ENCODE measurements at places on chromosomes 2 and 18.
A peak's percentile ranks its signal among the peaks of the same experiment; 100 is the strongest.

DNA sequence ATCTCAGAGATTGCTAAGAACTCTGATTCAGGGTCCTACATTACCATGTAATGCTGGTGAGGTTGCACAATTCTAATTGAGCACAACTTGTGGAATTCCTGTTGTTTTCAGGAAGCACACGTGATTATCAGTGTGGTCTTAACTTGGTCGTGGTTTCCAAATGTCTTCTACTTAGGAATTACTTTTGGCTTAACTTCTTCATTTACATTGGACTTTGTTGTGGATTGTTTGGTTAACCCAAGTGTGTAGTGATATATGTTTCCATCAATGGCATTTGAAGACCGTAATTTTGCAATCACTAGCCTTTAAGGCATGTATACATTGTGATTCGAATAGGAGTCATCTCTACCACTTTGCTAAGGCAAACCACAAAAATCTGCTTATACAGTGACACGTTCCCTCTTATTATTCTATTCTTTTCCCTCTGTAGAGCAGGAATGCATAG, 373.3 kb downstream of the IRS1 start:
- no peak for DNase-seq

DNA sequence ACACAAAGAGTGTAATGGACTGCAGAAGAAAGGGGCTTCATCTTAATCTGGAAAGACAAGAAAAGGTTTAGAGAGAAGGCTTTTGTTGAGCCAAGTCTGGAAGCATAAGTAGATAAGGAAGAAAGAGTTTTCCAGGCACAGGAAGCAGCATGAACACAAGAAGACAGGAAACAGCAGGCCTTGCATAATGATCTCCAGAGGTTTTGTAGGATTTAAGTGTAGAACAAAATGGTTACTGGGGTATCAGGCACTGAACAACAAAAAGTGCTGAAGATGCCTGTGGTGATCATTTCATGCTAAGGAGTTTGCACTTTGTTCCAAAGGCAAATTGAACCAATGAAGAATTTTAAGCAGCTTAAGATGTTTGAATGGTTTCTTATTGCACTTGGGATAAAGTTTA, 281.6 kb upstream of the TANK start:
- DNase-seq: no peak

DNA sequence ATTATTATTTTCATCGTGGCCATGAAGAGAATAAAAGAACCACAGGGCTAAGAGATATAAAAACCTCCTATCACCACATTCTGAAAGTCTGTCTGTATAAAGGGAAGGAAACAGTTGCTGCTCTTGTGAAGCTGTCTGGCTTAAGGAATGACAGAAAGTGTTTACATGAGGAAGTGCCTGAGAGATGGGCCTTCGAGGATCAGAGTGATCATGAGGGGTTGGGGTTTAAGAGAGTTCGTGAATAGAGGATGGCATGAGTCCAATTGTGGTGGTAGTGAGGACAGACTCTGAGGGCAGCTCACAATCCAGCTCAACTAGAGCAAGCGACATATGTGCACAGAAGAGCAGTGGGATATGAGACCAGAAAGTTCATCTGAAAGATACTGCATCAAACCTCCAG, 65.8 kb upstream of the PIEZO2 start:
- DNase-seq: peak; percentile 14

DNA sequence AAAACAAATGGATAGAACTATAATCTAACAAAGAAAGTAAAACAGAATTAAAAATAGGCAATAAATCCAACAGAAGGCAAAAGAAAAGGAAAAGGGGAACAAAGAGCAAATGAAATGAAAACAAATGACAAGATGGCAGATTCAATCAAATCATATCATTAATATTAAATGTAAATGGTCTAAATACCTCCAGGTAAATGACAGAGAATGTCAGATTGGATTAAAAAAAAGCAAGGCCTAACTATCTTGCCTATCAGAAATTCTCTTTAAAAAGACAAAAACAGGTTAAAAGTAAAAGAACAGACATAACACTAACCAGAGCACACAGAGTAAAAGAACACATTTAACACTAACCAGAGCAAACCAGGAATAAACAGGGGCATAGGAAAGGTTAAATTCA, 63.1 kb upstream of the TMEM247 start:
- no peak for DNase-seq

DNA sequence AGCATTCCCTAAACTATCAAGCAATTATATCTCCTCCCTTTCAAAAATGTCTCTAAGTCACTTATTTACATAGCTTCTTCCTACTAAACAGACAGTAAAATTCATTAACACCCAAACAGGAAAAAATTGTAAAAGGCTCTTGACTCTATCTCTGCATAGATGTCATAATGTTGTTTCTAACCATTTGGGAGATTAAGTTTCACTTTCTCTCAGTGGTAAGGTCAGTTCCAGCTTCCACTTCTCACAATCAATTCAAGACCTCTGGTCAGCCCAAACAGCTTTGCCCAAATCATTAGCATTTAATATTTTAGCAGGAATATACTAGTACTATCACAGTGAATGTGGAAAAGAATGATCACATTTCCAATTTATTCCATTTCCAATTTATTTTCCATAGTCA, 374.3 kb upstream of the MC4R start:
- no peak for DNase-seq

DNA sequence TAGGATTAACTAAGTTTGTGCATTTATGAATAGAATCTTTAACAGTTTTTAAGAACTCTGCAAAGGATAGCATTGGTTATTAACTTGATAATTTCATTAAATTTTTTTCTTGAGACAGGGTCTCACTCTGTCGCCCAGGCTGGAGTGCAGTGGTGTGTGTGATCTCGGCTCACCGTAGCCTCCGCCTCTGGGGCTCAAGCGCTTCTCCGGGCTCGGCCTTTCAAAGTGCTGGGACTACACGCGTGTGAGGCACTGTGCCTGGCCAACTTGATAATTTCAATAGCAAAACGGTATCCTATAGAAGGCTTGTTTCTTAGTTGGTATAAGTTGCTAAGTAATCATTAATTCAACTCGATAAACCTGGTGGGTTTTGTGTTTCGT, 38.0 kb downstream of the ADNP2 start:
- DNase-seq: no peak

- DNase-seq: no peak
Measured at GRCh38 chr2:4192119-4192518, 488.7 kb downstream of the DCDC2C start.

- no peak for DNase-seq
Measured at GRCh38 chr2:205869439-205869838, 187.1 kb downstream of the NRP2 start.

GRCh38 chr18:47978603-47979002, 48.1 kb upstream of the SMAD2 start:
- no peak for DNase-seq

DNA sequence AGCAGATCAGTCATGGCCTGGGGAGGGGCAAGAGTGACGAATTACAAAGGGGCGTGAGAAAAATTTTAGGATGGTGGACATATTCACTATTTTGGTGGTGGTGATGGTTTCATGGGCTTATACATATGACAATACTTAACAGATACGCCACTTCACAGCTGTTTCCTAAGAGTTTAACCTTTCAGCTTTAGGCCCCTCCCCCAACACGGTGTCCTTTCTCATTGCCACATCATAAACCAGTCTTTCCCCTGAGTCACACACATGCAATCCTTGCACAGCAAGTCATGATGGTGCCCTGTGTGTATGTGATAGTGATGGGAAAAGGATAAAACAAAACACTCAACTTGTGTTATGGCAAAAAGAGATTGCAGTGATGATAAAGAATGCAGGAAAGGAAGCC, 47.6 kb upstream of the IL1R1 start:
- no peak for DNase-seq

DNA sequence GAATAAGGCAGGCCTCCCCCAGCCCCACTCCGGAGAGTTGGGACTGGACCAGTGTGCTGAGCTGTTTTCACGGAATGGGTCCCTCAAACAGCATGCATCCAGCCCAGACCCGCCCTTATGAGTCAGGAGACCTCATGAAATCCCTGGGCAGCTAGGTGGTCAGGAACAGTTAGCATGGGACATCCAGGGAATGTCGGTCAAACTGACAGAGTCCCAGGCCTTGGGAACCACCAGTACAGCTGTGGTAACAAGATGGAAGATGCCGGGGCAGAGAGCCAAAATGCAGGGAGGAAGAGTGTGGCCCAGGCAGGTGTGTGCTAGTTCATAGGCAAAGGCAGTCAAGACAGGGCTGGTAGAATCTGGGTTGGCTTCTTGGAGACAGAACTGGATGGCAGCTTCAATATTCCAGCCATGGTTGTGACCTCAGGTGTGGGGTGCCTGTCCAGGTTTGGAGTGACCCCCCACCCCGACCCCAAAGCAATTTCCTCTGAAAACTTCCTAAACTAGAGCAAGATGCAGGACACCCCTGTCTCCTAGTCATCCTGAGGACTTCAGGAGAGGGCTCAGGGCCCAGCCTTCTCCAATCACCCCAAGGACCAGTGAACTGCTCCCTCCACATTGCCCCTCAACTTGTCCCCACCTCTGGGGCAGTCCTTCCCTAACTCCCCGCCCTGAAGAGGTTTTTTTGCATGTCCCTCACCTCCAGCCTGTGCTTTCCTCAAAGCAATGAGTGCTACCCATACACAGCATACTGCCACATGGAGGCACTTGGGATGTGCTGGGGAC, 46.5 kb downstream of the KCNIP3 start:
- no peak for DNase-seq

DNA sequence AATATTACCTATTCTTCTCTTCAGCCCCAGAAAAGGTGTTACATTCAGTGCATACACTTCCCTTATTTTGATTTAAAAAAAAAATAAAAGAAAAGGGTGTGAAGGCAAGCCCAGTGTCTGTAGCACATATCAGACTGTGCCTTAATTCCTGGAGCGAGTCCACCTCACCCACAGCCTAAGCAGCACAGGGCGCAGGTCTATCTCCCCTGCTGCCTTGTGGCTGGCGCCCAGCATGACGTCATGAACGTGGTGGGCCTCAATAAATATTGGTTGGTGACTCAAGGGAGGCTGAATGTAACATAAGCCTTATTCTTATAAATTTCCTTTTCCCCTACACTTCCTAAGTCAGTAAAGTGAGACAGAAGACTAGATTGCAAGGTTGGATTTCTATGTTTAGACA, 26.4 kb downstream of the ST3GAL5 start:
- no peak for DNase-seq

DNA sequence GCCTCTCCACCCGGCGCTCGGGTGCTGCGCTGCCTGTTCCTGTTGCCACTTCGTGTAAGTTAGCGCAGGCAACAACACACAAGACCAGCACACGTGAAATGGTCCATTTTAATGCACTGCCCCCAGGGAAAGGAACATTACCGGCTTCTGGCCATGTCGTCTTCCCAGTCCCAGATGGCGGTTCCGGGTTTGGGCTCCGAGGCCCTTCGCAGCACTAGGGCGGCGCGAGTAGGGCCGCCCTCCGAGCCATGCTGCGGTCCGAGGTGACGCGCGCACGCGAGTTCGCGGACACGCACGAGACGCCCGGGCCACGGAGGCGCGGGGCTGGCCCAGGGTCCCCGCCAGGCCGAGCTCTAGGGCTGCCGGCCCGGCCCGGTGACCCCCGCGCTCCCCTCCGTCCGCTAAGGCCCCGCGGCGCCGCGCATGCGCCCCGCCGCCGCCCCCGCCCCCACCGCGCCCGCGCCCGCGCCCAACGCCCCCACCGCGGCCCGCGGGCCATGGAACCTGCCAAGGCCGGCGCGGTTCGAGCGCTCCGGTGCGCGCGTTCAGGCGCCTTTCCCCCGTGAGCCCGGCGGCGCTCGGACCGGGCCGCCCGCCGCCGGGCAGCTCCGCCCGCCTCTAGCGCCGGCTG, 367 bp upstream of the ZNF236 start:
- DNase-seq: peak; percentile 43

GRCh38 chr2:107927034-107927534, 59.2 kb upstream of the SLC5A7 start:
- no peak for DNase-seq

DNA sequence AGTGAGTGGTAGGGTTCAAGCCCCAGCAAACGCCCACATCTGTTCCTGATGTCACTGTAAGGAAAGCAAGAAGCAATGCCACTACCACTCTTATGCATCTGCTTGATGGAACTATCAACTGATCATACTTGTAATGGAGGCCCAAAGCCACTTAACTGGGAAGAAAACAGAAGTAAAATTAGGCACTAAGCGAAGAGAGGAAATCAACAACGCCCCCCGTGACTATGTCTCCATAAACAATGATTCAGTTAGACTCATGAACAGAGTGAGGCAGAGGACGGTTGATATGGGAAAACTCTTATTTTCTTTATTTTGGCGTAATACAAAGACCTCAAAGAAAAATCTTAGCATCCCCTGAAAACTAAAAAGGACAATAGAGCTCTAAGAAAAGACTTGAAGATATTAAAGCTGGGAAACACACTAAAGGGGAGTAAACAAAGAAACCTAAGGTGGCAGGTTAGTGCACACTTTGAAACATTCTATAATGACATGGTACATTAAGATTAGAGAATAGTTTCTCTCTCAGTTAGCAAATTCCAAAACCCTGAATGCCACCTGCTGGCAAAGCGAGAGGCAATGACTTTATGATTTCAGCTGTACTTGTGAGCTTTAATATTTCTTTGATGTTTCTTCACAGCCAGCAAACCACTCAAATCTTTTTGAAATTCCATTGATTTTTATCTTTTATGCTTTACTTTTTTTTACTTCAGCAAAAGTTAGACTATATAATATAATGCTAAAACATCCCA, 86.5 kb downstream of the LRP2 start:
- DNase-seq: peak; percentile 17

DNA sequence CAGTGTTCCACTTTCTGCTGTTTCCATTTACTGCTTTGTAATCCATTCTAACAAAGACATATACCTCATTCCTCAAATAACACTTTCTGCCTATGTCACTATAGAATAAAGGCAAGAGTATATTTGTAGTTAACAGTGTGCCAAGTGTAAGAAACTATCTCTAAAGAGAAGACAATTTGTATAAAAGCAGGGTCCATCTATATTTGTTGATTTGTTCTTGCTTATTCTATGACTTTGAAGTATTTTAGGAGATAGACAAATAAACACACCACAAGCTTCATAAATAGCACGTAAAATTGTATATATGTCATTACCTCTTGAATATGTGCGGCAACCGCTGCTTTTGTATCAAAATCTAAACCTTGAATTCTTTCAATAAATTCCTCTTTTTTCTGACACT, 56.0 kb downstream of the CCDC88A start:
- no peak for DNase-seq

- DNase-seq: no peak
Measured at GRCh38 chr2:159175927-159176326, 110.6 kb downstream of the WDSUB1 start.

DNA sequence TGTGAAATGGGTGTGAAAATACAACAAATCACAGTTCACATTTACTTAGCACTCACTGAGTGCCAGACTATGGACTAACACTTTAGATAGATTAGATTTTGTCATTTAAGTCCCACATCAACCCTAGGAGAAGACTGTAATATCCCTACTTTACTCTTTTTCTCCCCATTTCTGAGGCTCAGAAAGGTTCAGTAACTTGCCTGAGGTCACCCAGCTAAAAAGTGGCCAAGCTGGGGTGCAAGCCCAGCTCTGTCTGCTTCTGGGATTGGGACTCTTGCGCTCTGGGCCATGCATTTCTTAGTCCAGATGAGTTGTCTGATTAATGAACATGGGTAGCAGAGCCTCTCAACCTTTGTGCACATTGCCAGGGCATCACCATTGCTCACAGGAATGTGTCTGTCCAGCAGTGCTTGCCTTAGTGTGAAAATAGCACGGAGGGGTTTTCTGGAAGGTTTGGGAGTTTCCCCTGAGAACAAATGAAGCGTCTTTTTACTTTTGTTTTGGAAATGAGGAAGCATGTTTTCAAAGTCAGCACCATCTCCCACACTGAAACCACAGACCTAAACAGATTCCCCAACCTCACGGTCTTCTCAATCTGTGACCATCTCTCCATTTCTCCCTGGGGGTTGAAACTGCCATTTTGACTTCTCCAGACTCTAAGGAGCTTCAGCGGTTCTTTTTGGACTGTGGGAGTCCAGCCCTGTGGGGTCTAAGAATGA, 31.9 kb downstream of the NRP2 start:
- no peak for DNase-seq
